ENCODE measurements at places on chromosomes 5 and 9.

DNA sequence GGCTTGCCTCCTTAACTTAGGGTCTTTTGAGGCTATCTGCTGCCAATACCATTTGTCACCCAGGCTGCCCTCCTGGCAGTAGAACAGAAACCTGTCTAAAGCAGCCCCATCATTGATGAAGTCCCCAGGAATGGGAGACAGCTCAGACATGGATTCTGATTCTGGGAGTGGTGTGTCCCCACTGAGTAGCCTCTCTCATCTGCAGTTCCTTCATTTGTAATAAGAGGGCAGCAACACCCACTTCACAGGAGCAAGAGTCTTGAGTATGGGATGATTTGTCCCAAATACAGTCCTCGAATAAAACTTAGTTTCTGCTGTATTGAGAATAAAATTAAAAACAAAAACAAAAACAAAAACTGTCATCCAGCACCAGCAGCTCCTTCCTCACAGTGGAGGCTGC lies 167.6 kb downstream of the ASTN2 start:
- DNase-seq: no peak

GRCh38 chr9:69293156-69293555 lies 31.9 kb upstream of the ENTREP1 start:
- DNase-seq: no peak

DNA sequence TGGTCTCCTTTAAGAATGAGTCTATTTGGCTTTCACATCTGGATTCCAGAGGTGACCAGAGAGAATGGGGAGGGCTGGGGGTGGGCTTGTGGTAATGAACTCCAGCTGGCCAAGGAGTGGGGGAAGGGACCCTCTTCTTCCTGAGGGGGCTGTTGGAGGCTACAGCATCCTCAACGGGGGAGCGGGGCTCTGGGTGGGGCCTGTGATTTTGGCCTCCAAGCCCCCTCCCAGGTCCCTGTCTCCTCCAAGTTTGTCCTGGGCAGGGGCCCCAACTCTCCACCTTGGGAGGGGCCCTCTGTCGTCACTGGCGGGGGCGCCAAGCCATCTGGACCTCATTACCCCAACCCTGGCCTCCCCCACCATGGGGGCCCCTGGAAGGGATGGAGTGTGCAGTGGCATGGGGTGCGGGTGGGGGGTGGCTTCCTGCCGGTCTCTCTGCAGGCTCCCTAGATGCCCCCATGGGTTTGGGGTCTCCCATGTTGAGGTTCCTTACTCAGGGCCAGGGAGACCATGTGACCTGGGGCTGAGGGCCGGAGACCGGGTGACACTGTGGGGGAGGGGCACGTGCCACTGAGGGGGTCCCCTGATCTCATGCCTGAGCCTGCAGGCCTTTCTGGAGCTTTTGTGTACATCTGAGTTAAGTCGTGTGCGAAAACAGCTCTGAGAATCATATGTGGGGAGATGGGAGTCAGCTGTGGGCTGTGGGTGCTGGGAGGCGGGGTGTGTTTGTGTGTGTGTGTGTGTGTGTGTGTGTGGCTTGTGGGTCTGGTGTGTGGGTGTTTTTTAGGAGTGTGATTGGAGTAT lies 32.4 kb downstream of the GOLGA2 start:
- no peak for DNase-seq

DNA sequence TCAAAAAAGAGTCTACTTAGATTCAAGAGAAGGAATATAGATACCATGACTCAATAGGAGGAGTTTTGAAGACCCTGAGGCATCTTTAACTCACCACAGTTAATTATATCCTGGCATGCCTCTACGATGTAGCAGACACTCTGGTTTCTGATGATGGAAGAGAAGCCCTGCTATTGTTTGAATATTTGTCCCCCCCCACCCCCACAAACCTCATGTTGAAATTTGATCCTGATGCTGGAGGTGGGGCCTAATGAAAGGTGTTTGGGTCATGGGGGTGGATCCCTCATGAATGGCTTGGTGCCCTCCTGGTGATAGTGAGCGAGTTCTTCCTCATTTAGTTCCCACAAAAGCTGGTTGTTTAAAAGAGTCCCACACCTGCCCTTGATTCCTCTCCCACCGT lies 147.9 kb upstream of the TBCA start:
- DNase-seq: no peak

DNA sequence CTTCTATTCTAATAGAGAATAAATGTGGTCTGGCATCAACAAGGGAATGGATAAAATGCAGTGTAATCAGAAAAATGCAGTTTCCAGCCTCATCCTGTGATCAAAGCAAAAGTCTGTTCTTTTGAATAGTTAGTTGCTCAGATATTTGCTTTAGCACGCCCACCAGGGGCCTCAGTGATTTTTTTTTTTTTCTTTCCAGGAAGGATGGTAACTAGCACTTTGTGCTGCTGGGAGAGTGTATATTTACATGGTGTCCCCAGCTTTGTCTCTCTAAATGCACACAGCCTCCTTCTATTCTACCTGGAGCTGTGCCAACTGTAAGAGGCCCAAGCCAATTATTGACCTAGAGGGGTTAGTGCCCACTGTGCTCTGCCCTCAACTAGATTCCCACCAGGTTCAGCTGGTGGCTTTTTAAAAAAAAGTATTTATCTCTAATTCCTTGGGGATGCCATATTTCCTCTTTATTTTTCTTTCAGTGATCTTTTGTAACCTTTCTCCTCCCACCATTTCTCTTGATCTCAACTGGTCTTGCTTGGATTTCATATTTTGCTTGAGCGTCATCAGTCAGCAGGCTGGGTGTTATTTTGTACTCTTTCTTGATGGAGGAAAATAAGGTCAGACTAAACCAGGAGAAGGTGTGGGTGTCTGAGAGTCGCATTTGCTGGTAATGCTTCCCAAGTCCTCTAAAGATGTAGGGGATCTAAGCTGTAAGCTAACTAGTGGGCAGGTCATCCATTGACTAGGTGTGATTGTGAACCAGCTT lies 193.0 kb upstream of the C9orf72 start:
- no peak for DNase-seq

GRCh38 chr5:32325062-32325461 lies 12.3 kb upstream of the MTMR12 start:
- DNase-seq: no peak

DNA sequence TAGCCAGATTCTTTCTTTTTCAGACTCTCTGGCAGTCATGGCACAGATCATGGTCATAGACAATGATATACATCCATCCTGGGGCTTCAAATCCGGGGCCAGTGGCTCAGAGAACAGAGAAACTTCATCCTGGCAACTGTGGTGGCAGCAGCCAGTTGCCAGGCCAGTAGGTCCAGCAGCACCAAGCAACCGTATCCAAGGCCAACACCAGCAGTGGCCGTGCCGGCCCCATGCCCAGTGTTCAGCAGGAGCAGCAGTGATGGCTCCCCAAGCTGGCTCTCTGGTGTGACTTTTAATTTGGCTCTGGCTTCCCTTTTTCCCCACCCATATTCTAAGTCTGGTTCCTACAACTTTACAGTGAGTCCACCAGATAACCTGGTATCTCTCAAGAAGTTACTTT lies 300.5 kb downstream of the DEPDC1B start:
- DNase-seq: no peak

DNA sequence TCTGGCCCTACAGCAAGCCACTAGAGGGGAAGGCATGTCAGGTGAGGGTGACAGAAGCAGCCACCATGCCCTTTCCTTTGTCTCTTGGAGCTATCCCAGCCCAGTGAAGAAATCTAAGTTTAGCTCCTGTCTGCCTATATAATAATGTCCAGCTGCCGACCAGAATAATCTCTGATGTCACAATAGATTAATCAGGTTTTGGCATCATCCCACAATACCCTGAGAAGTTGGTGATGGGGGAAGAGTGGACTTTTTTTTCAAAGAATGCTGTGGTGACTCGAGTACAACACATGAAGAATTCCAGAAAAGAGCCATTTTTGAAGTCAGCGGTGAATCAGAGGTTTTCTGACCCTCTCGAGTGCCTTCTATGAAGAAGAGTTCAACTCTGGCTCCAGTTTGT lies 1.7 kb upstream of the TSLP start:
- no peak for DNase-seq

GRCh38 chr9:137470785-137471184 lies 11.7 kb upstream of the NSMF start:
- no peak for DNase-seq

DNA sequence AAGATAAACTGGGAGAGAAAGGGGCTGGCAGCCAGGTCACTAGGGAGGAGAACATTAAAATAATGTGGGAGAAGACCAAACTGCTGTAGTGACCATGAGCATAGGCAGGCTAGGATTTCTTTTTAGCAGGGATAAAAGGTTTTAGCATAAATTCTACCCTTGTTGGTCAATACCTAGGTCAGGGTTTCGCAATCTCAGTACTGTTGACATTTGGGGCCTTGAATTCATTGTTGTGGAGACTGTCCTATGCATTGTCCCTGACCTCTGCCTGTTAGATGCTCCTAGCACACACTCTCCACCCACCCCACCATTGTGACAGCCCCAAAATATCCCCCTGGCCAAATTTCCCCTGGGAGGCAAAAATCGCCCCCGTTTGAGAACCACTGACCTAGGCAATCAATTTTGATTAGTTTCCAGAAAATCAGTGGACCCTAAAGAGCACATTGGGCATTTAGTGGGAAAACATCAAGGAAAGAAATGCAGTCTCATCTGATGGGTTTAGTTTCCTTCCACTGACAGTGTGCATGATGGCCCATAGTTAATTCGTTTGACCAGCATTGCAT lies 181.4 kb downstream of the NTRK2 start:
- DNase-seq: no peak

GRCh38 chr5:157917491-157917890 lies 58.5 kb upstream of the CLINT1 start:
- no peak for DNase-seq

DNA sequence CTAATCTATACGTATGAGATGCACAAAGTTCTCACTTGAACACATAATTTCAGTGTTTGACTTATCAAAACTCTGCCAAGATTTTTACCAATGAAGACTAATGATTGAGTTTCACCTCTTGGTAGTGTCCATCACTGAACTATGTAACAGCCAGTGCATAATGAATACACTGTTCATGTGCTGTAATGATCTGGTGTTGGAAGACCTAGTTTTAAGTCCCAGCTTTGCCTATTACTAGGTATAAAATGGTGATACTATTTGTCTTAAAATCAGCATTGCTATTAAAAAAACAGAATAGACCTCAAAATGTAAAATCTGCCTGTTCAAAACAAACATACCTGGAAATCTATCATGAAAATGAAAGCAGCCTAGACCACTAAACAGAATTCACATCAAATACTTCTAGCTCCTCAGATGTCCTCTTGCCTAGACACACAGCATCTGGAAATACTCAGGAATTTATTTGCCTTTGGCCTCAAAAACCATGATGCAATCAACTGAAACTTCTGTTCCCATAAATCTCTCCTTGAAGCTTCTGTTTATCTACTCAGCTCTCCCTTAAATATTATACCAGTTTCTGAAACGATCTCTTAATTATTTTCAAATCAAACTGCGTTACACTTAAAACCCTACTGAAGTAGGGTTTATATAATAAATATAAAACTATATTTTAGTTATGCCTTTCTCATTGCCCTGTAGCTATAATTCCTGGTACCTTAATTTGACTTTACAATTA lies 38.1 kb downstream of the MRPS27 start:
- no peak for DNase-seq

DNA sequence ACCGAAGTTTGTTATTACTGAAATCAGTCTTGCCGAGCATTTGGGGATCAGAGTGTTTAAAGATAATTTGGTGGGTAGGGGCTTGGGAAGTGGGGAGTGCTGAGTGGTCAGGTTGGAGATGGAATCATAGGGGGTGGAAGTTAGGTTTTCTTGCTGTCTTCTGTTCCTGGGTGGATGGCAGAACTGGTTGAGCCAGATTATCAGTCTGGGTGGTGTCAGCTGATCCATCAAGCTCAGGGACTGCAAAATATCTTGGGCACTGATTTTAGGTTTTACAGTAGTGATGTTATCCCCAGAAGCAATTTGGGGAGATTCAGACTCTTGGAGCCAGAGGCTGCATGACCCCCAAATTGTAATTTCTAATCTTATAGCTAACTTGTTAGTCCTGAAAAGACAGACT lies 5.4 kb upstream of the ANKRD31 start:
- no peak for DNase-seq

GRCh38 chr5:55096861-55097260 lies 5.6 kb upstream of the GZMA start:
- peak; percentile 67 for DNase-seq

Measured in CD8-positive, alpha-beta T cell (primary cell).